Fibroblast of skin of scalp (primary cell): ENCODE measurements at places on chromosomes 3 and 15.

GRCh38 chr15:70853973-70854665 lies at the start of gene LARP6:
Gene LARP6, minus strand, starts transcription at chr15:70854157. Its CDS starts 69 bp downstream, at chr15:70854088.
- DNase-seq: peak; percentile 77

GRCh38 chr15:36177590-36178302 lies 401.7 kb upstream of the CDIN1 start:
- DNase-seq: peak; percentile 66

DNA sequence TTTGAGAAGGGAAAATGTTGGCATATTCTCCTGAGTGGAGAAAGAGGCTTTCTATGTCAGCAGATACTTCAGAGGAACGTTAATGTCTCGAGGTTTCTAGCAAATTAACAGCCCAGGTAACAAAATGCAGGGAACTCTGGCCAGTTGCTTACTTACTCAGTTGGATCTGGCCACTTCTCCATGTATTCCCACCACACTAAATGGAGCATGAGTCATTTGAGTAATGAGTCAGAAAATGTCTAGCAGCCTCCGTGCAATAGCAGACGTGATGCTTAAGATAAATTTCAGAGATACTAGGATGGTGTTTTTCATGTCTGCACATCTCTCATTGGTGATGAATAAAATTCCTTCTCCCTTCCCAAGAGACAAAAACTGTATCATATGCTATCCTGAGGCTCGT lies 671.5 kb downstream of the FHIT start:
- DNase-seq: peak; percentile 92

DNA sequence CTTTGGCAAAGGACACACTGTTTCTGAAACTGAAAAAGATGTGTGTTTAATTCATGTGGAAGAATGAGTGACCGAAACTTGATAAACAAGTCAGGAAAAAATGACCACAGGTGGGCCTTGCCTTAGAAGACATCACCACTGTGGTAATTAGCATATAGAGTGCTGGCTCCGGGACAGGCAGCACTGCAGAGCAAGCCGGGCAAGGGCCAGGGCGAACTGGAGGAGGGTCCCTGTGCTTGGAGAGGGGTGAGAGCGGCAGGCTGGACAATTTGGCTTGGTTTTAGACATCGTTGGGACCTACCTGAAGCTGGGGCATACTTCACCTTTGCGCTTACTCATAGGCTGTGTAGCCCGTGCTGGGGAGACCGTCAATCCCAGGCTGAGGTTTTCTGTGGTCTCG lies 8.2 kb downstream of the RTP3 start:
- DNase-seq: no peak

DNA sequence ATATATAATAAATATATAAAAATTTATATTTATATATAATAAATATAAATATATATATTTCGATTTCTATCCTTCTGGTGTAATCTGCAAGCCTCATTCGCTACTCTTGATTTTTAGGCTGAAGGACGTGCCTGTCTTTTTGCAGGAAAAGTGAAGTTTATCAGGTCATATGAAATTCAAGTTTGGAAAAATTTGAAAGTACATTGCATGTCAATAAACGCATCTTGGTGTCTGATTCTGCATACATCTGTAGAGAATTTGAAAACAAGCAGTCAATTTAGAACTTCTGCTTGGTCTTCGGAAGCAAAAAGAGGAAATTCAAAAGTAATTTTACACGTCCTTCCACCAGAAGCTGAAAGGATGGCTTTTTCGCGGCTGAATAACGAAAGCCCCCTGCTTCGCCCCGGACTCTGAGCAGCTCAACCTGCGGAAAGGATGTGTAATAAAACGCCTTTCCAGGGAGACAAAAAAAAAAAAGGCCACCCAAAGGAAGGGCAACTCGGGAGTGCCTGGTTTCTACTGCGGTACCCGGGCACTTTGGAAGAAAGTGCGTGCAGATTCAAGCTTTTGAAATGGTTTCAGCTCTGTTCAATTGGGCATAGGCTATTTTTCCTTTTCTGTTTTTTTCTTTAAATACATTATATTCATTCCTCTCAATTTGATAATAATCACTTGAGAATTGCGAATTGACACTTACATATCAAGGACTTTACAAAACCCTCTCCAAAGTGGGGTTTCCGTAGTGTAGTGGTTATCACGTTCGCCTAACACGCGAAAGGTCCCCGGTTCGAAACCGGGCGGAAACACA lies 1.5 kb upstream of the MYNN start:
- DNase-seq: peak; percentile 82

DNA sequence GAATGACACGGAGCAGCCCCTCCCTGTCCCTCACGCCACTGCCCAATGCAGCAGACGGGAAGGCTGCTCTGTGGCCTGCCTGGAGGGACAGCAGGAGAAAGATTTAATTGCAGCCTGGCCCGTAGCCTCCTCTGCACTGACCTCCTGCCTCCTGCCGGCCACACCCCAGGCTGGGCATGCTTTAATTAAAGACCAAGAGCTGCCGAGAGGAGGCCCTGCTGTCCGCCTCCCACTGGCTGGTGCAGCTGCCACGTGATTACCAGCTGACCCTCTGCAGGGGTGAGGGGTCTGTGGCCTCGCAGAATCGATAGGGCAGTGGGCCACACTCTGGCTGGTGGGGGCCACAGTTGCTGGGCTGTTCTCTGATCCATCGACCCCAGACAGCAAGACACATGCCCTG lies 100.2 kb upstream of the PRR23E start:
- DNase-seq: no peak

DNA sequence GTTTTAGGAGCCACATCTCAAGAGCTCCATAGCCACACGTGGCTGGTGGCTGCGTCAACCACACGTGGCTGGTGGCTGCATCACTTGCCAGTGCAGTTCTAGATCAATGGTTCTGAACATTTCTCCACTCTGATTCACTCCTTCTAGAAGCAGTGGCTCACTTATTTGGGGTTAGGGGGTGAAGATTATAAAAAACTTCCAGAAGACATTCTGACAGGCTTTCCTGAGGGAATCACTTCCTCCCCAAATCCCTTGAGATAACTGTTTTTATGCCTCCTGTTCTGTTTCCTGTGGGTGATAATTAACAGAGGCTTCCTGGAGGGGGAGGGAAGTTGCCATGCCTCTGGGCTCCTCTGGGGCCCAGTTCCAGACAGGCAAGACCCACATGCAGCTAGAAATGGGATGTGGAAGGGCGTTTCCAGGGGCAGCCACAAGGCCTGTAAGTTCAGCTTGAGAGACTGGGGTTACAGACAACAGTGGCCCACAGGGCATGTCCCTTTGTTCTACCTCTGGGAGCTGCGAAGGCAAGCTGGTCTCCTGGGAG lies 23.6 kb downstream of the HEG1 start:
- peak; percentile 41 for DNase-seq

GRCh38 chr3:53016236-53016635 lies 29.6 kb downstream of the SFMBT1 start:
- DNase-seq: peak; percentile 27

DNA sequence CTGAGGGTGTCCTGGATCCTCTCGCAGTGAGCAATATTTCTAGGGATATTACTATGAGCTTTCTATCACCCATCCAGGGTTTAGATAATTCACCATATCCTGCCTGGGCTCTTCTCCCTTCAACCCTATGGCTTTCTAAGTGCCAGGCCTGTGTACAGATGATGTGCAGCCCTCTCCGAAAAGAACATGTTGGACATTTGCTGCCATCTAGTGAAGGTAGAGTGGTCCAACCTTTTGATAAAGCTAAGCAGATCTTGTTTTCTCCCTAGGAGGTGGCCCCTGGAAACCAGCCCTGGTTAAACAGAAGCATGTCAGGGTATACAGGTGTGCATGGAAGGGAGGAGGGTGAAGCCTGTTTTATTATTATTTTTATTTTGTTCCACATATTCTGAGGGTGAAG lies 27.9 kb upstream of the SCN10A start:
- peak; percentile 68 for DNase-seq

DNA sequence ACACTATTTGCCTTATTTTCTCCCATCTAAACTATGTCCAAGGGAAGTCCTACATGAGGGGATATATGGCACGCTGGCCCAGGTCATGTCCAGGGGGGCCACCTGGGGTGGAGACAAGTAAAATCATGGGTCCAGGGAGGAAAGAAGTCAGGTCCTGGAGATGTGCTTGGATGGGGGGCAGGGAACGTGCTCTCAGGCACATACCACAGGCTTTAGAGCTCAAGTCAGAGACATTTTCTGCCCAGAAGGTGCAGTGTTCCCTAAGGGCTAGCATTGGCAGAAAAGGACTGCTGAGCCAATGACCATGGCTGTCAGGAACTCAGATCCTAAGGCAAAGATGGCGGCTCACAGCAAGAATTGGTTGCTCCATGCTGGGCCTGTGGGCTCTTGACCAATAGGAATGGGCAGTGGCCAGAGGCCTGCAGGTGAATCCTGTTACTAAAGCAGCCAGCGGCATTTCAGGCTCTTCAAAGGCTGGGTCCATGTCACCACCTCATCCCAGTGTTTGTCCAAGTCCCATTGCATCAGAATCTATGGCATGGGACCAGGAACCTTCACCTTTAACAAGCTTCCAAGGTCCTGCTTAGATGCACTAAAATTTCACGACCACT lies 175.0 kb downstream of the RPLP1 start:
- DNase-seq: no peak

- DNase-seq: no peak
These were observed 15.5 kb upstream of the PLA2G4E start for GRCh38 chr15:42036112-42036905.

DNA sequence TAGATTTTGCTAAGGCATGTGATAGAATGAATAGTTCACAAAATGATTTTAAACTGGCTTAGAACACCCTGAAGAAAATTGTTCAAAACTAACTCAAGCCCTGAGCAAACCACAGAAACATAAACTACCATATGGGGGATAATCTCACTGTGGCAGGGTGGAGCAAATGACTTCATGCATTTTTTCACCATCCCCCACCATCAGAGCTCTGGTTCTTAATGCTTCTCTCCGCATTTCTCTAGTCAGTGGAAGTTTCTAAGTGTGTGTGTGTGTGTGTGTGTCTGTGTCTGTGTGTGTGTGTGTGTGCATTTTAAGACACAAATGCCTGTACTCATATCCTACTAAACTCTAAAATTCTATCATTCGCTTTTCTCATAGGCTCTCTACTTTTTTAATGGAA lies 107.1 kb upstream of the PHLDB2 start:
- peak; percentile 98 for DNase-seq

- no peak for DNase-seq
These were observed 17.6 kb downstream of the CCNL1 start for GRCh38 chr3:157142315-157142714.

DNA sequence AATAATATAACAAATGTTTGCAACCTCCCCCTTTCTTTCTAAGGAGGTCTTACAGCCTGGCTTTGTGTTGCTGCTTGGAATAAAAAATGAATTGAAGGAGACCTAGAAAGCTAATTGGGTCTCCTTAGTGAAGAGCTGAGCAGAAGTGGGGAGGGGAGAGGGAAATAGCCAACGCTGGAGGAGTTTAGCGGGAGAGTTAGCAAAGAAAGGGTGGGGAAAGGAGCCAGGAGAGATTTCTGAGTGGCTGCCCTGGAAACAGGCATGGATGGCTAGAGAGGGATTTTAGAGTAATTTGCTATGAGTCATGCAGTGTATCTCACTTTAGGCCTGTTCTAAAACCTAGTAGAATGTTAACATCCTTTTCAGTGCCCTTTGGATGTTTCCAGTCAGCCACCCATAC lies 45.2 kb upstream of the PFN2 start:
- DNase-seq: peak; percentile 18

GRCh38 chr3:58946875-58947274 lies 103.0 kb downstream of the CFAP20DC start:
- no peak for DNase-seq

DNA sequence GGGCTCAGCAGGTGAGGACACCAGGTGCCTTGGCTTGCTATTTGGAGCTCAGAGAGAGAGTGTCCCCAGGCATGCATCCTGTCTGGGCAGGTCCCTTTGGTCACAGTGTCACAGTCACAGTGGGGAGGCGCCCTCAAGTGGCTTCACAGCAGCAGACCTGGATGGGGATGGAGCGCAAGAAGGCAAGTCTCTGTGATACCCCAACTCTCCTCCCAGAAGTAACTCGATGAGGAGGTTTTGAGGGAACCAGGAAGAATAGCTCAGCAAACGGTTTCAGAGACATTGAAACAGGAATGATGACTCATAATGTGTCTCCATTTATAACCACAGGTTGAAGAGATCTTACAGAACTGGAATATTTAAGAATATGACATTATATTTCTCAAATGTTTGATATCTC lies 66.5 kb upstream of the SH3GL3 start:
- peak; percentile 56 for DNase-seq

- peak; percentile 99 for DNase-seq
These were observed 908.4 kb downstream of the EPHA3 start for GRCh38 chr3:90015688-90016356.

GRCh38 chr15:32717426-32718226 lies at the start of gene GREM1:
Gene GREM1, plus strand, starts transcription at chr15:32718004. Its CDS starts 12,687 bp downstream, at chr15:32730691.
- peak; percentile 95 for DNase-seq

DNA sequence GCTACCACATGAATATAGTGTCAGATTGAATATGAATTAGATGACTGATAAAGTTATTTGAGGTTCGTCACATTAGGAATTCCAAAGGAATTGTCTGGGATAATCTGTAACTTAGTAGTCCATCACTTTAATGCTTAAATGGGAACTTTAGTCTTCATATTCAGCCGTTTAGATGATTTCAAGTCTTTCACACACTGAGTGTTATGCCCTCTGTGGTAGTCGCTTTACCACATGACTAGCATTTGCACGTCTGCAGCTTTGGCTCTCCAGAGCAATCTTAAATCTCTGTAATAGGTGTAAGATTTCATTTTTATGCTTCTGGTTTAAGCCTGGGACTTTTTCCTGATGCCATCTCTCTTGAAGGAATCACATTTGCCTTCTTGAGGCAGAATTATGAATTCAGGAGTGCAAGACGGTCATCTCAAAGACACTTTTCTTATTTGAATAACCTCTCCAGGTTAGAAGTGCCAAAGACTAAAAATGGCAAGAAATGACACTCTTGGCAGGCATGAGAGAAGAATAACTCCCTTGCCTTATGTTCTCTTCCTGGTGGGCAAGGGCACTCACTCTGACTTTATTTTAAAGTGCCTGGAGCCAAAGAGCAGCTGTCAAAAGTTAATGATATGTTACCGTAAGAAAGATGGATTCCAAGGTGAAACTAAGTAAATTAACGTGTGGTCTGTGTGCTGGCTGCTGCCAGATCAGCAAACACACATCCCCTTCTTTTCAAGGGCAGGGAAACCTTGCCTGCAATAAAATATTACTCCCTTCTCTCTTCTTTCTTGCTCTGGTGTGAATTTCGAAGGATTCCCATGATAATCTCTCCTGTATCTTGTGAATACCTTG lies 153.3 kb downstream of the B3GALNT1 start:
- DNase-seq: no peak

DNA sequence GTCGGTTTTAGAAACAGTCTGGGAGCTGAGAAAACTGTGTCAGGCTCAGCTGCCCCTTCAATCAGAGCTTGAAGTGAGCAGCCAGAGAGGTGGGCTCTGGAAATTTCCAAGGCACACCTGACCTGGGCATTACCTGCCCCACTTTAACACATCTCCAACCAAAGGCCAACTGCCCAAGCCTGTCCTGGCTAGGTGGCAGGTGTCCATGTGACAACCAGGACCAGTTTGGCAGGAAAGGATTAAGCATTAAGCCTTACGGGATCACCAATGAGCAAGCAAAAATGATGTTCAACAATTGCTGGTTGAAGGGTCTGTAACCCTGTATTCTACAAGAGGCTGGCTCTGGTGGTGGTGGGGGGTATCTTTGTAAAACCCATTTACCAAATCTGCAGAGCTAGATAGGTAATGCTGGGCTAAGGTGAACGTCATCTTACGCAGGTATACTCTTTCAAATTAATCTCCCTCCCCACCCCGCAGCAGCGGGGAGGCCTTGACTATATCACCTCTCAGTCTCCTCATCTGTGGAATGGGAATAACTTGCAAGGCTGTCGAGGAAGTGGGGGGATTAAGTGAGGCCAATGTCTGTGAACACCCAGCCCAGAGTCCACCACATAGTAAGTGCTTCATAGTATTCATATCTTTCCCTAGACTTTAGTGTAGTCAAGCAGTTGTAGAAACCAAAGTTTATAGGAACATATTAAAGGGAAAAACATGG lies 183.2 kb downstream of the MEGF11 start:
- DNase-seq: no peak
